ENCODE measurements at places on chromosomes 7 and 10.

DNA sequence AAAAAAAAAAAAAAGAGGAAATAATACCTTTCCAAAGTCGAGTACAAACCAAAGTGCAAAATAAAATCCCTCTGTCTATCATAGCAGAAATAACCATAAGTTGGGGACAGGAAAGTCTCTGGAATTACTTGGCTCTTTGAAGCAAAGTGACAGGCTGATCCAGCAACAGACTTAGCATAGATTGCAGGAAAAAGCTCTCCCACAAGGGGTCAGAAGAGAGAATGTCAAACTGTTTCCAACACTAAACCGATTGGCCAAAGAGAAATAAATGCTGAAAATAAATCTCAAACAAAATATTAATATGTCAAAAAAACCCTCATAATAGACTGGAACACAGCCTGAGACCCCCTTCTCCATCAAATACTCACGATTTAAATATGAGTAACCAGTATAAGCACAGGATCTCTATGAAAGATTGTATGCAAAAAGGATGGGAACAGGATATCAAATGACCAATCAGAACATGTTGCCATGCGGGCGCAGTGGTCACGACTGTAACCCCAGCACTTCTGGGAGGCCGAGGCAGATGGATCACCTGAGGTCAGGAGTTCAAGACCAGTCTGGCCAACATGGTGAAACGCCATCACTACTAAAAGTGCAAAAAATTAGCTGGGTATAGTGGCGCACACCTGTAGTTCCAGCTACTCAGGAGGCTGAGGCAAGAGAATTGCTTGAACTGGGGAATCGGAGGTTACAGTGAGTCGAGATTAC lies 1000.7 kb upstream of the LRRN3 start:
- DNase-seq = no peak

DNA sequence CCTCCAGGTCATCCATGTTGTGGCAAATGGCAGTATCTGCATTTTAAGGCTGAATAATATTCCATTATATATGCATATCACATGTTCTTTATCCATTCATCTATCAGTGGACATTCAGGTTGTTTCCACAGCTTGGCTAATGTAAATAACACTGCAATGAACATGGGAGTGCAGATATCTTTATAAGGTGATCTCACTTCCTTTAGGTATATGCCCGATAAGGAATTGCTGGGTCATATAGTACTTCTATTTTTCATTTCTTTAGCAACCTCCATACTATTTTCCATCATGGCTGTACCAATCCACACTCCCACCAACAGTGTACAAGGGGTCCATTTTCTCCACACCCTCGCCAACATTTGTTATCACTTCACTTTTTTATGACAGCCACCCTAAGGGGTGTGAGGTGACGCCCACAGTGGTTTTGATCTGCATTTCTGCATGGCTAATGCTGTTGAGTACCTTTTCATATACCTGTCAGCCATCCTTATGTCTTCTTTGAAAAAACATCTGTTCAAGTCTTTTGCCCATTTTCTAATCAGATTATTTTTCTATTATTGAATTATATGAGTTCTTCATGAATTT lies 18.9 kb downstream of the ABI1 start:
- DNase-seq = no peak

DNA sequence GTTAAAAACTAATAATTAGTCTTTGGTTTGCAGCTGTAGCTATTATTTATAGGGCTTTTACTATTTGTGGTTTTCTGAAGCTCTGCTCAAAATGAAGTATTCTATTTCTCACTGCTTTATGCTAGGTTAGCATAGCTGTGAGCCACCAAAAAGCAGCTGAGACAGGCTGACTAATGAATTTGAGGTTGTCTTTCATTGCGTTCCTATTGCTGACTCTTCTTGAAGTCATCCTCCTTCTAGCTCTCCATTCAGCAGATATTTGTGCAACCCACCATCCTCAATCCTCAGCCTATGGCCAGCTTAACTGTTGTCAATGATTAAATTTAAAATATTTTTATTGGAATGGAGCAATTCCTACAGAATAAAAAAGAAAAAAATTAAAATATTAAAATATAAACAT lies 2.1 kb upstream of the RALA start:
- DNase-seq = no peak

DNA sequence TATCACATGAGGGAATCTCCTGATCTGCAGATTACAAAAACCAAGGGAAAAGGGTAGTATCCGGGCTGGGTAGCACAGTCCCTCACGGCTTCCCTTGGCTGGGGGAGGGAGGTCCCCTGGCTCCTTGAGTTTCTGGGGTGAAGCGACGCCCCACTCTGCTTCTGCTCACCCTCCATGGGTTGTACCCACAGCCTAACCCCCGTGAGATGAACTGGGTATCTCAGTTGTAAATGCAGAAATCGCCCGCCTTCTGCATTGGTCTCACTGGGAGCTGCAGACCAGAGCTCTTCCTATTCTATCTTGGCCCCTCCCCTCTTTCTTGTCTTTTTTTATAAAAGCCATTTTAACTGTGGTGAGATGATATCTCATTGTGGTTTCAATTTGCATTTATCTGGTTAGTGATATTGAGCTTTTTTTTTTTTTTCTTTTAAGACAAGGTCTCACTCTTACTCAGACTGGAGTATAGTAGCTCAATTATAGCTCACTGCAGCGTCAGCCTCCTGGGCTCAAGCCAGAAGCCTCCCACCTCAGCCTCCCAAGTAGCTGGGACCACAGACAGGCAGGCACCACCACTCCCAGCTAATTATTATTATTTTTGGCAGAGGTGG lies 87.8 kb downstream of the ABCC2 start:
- no peak for DNase-seq

DNA sequence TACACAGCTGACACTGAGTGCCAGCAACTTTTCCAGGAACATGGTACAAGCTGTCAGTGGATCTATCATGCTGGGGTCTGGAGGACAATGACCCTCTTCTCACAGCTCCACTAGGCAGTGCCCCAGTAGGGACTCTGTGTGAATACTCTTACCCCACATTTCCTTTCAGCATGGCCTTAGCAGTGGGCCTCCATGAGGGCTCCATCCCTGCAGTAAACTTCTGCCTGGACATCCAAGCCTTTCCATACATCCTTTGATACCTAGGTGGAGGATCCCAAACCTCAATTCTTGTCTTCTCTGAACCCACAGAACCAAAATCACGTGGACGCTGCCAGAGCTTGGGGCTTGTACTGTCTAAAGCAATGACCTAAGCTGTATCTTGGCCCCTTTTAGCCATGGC lies 116.8 kb downstream of the IQUB start:
- DNase-seq = no peak

DNA sequence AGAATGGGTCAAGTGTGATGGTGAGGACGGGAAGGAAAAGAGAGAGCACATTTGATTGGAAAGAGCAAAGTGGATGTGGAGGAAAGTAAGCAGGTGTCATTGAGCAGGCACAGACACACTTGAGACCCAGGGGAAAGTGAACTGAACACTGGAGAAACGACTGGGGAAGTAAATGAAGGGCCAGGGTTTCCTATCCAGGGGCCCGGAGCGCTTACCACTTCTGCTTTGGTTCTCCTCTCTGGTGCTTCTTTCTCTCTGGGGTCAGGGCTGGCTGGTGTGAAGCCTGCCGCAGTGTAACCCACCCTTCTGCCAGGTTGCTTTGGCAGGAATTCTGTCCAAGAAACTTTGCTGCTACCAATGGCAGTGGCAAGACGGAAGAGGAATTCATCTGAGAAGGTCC lies 219.3 kb downstream of the SKAP2 start:
- no peak for DNase-seq

- no peak for DNase-seq
Measured at GRCh38 chr7:8436965-8437364, 3.6 kb downstream of the NXPH1 start.

DNA sequence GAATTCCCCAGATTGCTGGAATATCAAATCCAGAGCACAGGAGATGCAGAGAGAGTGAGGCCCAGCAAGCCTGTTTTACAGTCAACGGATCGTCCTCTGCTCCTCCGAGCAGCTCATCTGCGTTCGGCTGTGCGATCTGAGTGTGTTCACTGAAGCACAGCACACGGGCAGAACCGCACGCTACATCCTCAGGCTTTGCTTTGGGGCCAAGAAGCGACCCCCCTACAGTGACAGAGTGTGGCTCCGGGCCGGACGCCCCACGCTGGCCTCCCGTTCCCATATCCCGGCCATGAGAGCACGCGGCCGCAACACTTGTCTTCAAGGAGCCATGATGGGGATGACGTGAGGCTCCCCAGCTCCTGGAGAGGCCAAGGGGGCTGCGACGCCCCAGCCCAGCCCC lies 431.4 kb downstream of the DNAJB6 start:
- DNase-seq = no peak
